ENCODE measurements at places on chromosomes 1 and 21. TPM values are rescaled to one million over a fixed set of nuclear protein-coding genes. Genes with fewer than 3 reads are reported as not detected.

The PLA2G5 gene
- total RNA-seq = not detected

The BSND gene
- not detected for total RNA-seq

The CELA3A gene
- total RNA-seq = not detected

The SLAMF1 gene
- not detected for total RNA-seq

The IVL gene
- not detected for total RNA-seq

The OR2M3 gene
- not detected for total RNA-seq

The RNPC3 gene
- 5.9 TPM for total RNA-seq

The AADACL3 gene
- not detected for total RNA-seq

The AK5 gene
- 7.8 TPM for total RNA-seq

The FAM163A gene
- not detected for total RNA-seq

The RNF186 gene
- not detected for total RNA-seq

The CACNA1S gene
- not detected for total RNA-seq

The TENT5C gene
- total RNA-seq = 0.07 TPM

The MTARC2 gene
- 12.5 TPM for total RNA-seq

The PALMD gene
- 0.43 TPM for total RNA-seq

The PPM1J gene
- total RNA-seq = 1.4 TPM

The ITLN2 gene
- not detected for total RNA-seq
